ENCODE measurements at places on chromosomes 5 and 9.

- DNase-seq: no peak
Measured at GRCh38 chr9:25716220-25716872, 38.1 kb upstream of the TUSC1 start.

DNA sequence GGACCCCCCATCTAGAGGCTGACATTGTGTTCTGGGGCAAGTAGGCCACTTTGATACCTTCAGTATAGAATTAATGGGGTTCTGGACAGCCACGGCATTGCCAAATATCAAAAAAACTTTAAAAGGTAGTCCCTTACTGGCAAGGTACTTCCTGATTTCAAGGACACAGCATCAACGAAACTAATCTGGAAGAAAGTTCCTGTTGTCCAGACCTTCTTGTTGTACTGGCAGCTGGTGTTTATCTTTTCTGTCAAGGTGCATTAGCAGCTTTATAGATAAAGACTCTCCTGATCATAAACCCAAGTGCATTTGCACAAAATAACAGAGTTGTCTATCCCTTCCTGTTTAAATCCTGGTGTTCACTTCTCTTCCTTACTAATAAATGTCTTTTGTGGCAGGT is 23.7 kb upstream of the GOLGA1 start:
- no peak for DNase-seq

GRCh38 chr5:14118551-14119320 is 24.4 kb upstream of the TRIO start:
- no peak for DNase-seq

DNA sequence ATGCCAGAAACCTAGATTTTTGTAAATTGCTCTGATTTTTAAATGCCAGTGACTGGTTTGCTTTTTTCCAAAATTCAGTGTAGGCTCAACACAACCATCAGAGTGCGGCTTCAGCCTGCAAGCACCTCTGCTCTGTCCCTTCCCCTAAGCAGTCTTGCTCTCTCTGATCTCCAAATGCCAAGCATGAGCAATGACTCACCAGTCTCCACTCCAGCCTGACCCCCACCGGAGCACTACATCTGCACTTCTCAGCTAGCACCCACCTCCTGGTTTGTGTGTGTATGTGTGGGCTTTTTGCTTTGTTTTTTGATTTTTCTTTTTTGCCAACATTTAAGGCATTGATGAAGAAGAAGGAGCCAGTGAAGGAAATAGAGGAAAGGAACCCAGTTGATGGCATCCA is 61.4 kb upstream of the ADRA1B start:
- no peak for DNase-seq

GRCh38 chr5:176609724-176610434 is at the start of gene GPRIN1:
GPRIN1 (minus strand) TSS chr5:176610156; CDS start chr5:176599834, 10,322 bp downstream.
- DNase-seq: no peak

DNA sequence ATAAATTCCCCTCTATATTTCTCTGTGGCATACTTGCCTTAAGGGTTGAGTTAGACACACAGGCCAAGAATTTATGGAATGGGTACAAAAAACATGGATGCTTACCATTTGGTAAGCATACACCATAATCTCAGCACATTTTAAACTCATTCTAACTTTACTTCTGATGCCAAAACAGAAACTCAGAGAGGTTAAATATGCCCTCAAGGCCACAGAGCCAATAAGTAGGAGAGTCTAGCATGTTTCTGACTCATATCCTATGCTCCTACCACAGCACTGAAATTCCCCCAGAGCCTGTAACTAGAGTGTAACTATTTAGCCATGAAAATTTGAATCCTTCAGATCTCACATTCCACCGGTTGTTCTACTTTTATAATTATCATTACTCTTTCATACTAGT is 559.7 kb downstream of the ACTL7B start:
- no peak for DNase-seq

DNA sequence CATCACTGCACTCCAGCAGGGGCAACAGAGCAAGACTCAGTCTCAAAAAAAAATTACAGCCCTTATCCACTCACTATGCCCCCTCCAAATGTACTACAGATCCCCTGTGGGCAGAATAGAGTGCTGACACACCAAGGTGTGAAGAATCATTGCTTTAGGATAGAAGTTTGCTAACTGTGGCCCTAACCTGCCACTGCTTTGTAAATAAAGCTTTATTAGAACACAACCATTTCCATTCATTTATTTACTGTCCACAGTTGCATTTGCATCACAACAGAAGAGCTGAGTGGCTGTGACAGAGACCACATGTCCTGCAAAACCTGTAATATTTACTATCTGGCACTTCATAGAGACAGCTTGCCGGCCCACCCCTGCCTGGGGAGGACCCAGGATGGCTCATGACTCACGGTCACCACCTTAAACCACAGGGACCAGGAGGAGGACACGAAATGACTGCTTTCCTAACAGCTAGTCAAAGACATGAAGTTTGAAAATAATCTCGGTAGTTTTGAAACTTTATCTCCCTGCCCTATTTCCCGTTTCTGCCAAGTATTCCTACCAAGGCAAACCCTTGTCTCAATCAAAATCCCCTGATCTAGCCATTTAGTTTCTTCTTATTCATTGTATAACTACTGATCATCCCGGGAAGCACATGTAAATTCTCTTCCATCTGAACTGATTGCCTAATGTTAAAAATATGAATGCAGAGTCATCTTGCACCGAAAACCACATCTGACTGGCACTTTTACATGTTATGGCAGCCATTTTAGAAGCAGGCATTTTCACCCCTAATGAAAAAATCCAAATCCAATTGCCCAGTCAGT is 206.1 kb downstream of the SLIT3 start:
- no peak for DNase-seq

DNA sequence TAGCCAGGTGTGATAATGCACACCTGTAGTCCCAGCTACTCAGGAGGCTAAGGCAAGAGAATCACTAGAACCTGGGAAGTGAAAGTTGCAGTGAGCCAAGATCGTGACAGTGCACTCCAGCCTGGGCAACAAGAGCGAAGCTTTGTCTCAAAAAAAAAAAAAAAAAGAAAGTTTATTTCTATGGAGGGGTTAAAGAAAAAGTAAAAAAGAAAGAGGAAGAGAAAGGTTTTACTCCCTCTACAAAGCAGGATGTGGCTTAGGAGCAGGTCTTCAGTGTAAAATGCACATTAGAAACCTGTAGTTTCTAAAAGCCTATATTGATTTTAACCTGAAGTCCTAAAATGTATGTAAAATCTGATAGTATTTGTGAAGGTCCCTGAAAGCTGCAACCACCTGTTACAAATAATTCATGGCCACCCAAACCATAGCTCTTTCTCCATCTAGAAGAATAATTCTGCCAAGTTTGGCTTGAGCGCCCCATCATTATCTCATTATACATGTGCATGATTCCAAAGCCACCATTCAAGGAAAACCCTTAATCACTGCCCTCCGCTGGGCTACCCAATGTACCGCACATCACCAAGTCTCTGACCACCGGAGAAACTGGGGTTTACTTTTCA is 3.4 kb downstream of the FNBP1 start:
- DNase-seq: no peak

DNA sequence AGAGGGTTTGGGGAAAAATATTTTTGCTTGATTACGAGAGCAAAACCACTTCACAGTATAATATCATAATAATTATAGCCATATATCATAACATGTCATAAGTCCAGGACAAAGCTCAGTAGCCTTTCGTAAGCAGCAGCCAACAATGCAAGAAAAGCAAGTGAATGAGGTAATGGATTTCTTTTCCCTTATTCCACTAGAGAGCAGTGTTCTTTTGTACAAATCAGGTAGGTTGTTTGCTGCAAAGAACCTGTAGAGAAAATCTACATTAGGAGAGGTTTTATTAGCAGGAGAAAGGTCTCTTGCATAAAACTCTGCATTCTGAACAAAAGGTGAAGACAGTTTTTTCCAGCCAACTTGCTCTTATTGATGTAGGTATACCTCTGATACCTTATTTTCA is 1033.4 kb downstream of the TLE4 start:
- no peak for DNase-seq

DNA sequence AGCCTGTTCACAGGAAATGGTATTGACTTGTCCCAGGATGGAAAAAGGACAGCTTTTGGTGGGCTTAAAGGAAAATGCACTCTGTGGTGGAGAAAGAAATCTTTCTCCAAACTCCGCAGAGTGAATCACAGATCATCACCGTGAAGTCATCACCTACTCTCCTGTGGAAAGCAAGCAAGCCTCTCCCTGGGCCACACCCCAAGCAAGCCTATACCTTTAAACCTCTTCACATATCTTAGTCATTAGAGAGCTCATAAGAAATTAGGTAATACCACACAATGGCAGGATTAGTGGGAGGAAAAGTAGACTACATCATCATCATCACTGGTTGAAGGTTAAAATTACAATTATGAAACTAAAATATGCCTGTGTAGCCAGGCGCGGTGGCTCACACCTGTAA is 23.2 kb downstream of the TLE1 start:
- DNase-seq: no peak

DNA sequence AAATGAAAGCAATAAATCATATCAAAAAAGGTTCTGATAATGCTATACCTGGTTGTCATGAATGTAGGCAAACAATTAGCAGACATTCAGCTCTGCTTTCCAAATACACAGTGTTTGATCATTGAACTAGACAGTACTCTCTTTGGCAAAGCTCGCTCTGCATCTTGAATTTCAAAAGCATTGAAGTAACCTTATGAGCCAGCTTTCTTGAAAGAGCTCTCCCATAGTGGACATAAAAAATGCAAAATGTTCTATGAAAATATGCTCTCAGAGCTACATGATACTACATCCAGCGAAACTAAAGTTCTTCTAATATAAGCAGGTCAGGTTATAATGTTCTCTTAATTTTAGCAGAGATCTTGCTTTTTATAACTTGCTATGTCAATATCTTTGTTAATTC is 533.4 kb downstream of the CSNK1G3 start:
- no peak for DNase-seq

GRCh38 chr5:123286891-123287290 is 136.3 kb downstream of the CEP120 start:
- DNase-seq: no peak

- DNase-seq: no peak
Measured at GRCh38 chr9:77085416-77085815, 66.0 kb downstream of the FOXB2 start.

DNA sequence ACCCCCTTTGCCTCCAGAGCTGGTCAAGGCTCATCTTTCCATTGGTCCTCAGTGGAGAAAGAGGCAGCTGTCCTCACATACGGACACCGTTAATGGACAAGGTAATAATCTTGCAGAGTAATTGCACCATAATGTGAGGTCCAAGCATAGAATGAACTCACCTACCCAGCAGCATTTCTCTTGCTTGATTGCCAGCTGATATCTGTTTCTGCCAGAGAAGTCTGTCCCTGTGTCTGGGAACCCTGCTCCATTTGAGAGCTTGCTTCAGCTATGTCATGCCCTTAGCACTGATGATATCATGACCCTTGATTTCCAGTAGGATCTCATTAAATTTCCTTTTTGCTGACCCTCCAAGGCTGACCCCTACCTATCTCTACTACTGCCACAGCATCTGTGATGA is 154.6 kb downstream of the PIK3R1 start:
- DNase-seq: no peak

DNA sequence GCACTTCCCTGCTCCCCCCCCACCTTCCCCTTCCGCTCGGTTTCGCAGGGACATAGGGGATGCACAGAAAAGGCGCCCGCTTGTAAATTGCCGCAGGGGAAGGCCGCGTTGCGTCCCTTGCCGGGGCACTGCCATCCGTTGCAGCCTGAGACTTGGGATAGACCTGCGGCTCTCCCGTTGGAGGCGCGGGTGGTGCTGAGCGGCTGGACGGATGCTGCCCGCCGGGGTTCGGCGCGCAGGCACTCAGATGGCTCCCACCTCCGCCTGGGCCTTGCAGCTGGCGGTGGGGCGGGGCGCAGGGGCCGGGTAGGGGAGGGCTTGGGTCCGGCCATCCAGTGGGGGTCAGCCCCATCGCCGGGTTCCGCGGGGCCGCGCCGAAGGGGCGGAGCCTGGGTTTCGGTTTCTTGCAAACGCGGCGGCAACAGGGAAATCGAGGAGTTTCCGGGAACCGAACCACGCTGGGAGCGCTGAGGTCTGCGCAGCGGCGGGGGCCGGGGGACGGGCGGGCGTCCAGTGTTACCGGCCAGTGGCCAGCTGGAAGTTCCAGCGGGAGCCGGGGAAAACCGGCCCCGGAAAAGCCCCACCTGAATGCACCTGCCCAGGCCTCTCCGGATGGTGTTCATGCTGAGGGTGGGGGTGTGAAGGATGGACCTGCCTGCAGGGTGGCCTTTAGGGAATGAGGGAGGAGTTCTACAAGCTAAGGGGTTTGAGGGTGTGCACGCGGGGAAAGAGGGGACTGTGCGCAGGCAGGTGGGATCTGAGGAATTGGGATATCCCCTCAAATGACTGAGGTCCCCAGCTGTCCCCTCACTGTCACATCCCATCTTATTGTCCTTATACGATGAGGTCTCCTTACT is 6.3 kb upstream of the IRF1 start:
- DNase-seq: no peak

DNA sequence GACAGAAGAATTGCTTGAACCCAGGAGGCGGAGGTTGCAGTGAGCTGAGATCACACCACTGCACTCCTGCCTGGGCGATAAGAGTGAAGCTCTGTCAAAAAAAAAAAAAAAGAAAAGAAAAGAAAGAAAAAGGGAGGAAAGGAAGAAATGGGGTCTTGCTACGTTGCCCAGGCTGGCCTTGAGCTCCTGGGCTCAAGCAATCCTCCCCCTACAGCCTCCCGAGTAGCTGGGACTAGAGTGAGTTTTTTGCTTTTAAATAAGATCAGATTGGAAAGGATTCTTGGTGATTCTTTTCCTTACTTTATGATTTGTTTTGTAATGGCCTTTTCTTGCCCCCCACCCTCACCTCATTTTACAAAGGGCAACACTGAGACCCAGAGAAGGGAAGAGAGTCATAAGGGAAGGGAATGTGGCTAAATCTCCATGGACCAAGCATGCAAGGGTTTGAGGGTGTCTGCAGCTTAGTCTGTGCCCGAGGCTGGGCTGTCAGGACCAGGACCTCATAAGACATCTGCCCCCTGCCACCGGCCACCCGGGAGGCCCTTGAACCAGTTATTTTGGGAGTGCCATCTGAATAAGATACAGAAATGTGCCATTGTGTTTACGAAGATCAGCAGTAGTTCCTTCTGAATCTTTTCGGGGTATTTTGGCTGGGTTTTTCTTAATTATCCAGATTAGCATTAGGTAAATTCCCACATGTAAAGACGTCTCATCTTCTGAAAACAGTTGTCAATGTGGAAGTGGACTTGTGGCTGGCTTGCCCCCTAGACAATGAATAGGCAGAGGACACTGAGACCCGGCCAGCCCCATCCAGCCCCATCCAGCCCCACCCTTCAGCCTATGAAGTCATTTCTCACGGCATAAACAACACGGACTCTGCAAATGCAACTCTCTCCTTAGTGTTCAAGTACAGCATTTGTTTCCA is 44.5 kb upstream of the GRHPR start:
- no peak for DNase-seq

DNA sequence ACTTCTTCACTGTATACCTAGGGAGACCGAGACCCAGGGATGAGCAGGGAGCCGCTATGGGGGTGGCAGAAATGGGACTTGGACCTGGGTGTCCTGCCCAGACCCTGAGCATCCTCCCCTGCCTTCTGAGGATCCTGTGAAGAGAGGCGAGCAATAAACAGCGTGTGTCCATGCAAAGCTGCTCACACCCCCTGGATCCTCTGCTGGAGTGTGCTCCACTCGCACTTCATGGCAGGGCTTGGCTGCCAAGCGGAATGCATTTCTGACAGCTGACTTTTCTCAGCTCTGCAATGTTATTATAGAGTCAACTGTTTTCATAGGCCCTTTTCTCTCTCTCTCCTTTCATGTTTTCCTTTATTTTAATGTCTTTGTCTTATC is 31.0 kb upstream of the ALDH1B1 start:
- DNase-seq: no peak

Data from stimulated activated naive CD4-positive, alpha-beta T cell (primary cell).